ENCODE measurements at places on chromosomes 2 and 18.
A peak's percentile ranks its signal among the peaks of the same experiment; 100 is the strongest.

DNA sequence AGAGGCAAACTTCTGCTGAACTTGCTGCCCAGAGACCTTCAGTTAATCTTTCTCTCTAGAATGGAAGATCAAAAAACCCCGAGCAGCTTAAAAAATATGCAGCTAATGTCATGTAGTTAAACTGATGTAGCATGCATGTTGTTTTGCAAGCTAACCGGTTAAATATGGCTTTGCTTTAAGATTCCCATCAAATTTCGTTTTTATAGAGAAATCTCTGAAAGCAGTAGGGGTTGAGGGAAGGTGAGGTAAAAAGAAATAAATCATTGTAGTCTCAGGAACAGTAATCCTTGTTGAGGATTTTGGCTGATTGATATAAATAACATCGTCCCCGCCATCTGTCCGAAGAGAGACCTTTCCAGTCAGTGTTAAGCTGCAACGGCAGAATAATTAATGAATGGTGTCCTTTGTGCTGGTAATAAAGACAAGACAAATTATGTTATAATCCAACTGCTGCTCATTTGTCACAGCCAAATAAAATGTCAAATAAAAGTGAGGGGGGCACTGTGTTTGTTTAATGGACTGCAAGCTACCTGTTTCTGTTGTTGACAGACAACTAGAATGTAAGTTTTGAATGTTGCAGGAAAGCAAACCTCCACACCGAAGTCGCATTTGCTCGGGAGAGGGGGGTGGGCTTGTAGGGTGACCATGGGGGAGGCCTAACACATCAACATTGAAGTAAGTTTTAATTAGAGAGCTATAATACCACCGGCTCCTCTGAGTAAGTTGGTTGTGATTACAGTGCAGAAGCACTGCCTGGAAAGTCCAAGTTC is 555.5 kb downstream of the ARHGAP15 start:
- DNase-seq: no peak

DNA sequence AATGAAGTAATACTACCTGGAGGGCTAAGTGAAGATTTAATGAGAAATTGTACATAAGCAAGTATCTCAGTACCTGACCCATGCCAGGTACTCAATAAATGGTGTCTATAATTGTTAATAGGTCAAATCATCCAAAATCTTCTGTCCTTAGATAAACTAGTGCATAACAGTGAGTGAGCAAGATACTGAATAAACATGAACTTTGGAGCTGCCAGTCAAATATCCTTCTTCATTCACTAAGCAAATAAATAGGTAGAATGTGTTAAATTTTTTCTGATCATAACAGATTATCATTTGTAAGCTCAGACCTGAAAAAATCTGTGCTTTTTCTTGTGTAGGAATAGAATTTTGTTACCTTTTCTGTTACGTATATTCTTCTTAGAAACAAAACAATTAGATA is 39.6 kb downstream of the RAB3GAP1 start:
- no peak for DNase-seq

DNA sequence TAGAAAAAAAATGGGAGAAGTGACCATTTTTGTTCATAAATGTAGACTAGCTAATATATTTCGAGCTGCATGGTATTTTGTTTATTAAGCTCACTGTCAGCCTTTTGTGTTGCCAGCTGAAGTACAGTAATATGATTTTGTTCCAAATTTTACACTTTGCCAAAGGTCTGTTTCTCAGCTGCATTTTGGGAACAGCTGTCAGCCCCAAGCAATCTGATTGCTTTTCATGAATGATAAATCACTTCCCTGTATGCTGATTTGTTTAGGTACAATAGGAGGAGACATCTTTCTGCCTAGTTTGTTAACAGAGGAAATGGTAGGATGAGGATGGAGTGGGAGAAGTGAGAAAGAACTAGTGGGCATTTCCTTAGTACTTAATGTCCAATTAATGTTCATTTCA is 79.3 kb downstream of the NABP1 start:
- no peak for DNase-seq

DNA sequence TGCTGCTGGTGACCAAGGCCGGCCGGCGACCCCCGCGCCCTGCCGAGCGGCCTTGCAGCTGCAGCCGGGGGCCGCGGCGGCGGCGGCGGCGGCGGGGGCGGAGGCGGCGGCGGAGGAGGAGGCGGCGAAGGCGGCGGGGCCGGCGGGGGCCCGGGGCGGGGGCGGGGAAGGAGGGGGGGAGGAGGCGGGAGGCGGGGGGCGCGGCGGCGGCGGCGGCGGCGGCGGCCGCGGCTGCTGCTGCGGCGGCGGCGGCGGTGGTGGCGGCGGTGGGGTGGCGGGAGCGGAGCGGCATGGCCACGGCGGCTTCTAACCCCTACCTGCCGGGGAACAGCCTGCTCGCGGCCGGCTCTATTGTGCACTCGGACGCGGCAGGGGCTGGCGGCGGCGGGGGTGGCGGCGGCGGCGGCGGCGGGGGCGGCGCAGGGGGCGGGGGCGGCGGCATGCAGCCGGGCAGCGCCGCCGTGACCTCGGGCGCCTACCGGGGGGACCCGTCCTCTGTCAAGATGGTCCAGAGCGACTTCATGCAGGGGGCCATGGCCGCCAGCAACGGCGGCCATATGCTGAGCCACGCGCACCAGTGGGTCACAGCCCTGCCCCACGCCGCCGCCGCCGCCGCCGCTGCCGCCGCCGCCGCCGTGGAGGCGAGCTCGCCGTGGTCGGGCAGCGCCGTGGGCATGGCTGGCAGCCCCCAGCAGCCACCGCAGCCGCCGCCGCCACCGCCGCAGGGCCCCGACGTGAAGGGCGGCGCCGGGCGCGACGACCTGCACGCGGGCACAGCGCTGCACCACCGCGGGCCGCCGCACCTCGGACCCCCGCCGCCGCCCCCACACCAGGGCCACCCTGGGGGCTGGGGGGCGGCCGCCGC is 1.5 kb downstream of the POU3F3 start:
- no peak for DNase-seq

DNA sequence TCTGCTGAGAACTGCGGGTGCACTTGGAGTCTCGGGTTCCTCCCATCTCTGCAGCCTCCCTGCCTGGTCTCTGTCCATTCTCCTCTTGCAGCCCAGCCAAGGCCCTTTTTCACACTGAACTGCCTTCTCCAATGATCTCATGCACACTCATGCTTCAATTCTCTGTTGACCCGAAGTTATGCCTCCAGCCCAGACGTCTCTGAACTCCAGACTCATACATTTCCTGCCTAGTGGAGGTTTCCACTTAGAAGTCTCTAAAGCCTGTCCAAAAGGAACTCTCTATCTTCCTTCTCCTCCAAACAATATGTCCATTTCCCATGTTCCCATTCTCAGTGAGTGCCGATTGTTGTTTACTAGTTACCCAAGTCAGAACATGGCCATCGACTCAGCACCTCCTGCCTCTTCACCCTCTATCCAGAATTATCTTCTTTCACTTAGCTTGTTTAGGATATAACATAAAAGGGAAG is 155.2 kb downstream of the IRS1 start:
- no peak for DNase-seq

- DNase-seq: peak; percentile 22
These were observed 45.6 kb downstream of the RAMP1 start for GRCh38 chr2:237904831-237905599.

GRCh38 chr2:12240206-12240605 is 476.5 kb upstream of the TRIB2 start:
- no peak for DNase-seq

DNA sequence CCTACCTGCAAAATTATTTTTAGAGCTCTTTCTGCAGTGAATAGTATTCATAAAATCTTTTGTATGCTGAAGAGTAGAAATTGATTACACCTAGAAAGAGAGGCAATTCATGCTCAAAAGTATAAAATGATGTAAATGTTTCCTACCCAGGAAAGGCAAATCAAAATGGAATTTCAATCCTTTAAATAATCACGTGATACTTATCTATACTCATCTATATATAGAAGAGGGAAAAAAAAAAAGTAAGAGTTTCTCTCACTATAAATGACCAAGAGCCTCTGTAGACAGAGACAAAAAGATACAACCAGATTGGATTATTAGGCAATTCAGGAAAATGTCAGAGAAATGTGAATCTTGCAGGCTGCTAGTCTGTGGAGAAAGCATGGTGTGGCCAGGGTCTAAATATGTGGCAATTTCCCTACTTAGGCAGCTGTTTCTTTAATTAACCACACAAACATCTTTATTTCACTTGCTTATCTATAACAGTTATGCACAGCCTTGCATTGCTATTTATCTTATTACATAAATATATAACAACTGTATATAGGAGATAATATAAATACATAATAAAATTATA is 39.5 kb downstream of the METTL8 start:
- DNase-seq: no peak

- DNase-seq: no peak
These were observed 6.2 kb upstream of the MCM6 start for GRCh38 chr2:135882415-135882814.

DNA sequence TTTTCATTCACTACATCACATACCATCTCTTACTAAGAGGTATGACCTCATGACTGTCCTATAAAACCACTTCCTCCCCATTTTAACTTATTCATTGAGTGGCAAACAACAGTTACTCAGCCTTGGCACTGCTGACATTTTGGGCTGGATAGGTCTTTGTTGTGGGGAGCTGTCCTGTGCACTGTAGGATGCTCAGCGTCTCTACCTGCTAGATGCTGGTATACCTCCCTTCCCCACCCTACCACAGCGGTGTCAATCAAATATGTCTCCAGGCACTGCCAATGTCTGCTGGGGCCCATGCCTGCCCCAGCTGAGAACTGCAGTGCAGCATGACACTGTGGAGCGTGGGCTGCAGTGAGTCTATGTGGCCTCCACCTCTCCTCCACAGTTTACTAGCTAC is 76.3 kb upstream of the MGAT4A start:
- no peak for DNase-seq

- no peak for DNase-seq
These were observed 15.2 kb downstream of the KIDINS220 start for GRCh38 chr2:8822218-8822617.

- DNase-seq: no peak
These were observed 242.7 kb upstream of the NRP2 start for GRCh38 chr2:205439621-205440020.

DNA sequence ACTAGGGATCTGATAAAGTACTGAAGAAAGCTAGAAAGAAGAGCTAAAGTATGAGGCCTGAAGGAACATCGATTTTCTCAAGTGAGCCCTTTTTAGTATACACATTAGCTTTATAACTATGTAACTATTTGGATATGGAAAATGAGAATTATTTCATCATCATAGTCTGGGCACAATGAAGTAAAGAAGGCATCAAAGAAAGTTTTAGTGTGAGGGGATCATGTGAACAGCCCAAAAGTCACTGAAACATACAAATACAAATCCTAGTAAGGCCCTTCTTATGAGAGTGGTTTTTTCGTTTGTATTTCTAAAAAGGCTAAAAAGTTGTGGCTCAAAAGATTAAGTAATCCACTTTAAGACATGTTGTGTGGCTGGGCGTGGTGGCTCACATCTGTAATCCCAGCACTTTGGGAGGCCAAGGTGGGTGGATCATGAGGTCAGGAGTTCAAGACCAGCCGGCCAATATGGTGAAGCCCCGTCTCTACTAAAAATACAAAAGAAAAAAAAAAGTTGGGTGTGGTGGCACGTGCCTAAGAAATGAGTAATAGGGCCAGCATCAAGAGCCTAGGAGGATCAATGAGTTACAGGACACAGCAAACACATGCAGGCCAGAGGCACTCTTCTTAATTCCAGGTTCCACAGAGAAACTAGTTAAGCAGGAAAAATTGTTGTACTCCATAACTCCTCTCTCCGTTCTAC is 61.9 kb downstream of the PUM2 start:
- DNase-seq: no peak
